Activated CD4-positive, alpha-beta T cell treated with anti-CD3 and anti-CD28 coated beads, Interleukin-2, amount 50 U/mL, for 24 hours (primary cell): ENCODE measurements at places on chromosomes 6 and 20.

DNA sequence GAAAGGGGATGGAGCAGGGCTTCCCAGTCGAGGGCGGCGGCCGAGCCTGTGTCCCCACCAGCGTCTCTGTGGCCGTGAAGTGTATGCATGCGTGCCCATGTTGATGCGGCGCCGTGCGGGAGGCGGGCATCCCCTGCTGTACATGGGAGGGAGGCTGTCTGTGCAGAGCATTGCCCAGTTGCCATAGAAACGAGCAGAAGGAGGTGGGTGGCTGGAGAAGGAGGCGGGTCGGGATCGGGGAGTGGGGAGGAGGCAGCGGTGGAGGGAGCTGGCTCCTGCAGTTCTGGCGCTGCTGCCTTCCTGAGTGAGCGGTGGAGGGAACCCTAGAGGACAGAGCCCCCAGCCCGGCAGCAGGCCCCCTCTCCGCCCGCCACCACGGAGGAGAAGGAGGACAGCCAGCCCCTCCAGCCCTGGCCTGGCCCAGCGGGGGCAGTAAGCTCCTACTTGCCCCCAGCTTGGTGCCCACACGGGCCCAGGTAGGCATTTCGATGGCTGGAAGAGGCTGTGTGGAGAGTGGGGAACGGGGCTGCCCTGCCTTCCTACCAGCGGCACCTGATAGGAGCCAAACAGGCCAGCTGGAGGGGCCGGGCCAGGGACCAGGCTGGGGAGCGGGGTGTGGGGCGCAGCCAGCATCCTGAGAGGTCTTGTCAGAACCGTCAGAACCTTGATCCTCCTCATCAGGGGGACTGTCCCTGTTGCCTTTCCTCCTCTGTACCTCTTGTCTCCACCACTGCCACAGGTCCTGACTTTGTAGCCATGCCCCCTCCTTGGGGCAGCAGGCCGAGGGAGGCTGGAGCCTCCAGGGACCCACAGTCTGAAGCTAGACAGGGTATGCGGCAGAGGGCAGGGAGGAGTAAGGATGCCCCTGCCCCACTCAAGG is 41.3 kb downstream of the SPDEF start:
- no peak for DNase-seq

GRCh38 chr6:169996378-169997051 is 245.1 kb downstream of the ERMARD start:
- DNase-seq: no peak

DNA sequence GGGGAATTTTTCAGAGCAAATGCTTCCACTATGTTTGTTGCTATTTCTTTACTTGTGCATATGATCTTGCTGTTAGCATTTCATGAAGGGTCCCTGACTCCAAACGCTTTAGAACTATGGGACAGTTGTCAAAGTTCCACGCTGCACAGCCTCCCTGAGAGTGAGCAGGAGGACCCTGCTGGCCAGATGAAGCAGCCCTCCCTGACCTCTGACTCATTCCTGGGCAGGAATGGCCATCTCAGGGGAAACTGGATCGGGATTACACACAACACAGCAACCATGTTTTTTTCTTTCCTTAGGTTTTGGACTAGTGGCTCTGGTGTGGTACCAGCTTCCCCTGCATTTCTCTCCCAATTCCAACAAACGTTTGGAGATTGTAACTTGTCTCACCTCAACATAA is 710.9 kb upstream of the AGPAT4 start:
- DNase-seq: no peak

DNA sequence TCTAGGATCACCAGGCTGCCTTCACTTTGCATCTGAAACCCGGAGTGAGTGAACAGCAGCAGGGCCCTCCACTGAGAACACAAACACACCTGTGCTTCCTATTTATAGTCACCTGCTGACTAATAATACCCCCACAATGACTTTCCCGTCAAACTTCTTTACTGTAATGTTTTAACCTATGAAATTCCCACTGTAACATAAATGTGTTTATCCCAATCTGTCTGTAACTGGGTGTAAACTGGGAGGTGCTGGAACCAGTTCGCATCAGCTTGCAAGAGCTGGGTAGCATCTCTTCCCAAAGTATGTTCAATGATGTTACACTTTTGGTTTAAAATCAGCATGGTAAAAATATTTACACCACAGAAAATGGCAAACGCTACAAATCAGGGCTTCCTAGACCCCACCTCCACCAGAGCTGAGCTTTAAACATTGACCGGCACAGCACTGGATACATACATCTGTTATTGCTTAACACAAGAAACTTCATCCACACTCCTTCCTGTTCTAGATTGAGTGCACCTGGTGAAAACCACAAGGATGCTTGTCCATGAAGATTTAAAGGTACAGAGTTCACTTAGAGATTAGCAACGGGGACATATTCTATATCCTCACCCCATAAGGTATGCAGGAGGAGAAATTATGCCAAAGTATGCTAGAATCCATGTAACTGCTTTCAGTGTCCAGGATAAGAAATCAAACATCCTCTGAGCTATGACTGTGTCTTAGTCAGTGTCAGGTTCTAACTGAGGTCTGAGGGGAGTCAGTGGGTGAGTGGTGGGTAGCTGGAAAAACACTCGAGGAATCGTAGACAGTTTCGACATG is 79.0 kb downstream of the ALDH8A1 start:
- no peak for DNase-seq

DNA sequence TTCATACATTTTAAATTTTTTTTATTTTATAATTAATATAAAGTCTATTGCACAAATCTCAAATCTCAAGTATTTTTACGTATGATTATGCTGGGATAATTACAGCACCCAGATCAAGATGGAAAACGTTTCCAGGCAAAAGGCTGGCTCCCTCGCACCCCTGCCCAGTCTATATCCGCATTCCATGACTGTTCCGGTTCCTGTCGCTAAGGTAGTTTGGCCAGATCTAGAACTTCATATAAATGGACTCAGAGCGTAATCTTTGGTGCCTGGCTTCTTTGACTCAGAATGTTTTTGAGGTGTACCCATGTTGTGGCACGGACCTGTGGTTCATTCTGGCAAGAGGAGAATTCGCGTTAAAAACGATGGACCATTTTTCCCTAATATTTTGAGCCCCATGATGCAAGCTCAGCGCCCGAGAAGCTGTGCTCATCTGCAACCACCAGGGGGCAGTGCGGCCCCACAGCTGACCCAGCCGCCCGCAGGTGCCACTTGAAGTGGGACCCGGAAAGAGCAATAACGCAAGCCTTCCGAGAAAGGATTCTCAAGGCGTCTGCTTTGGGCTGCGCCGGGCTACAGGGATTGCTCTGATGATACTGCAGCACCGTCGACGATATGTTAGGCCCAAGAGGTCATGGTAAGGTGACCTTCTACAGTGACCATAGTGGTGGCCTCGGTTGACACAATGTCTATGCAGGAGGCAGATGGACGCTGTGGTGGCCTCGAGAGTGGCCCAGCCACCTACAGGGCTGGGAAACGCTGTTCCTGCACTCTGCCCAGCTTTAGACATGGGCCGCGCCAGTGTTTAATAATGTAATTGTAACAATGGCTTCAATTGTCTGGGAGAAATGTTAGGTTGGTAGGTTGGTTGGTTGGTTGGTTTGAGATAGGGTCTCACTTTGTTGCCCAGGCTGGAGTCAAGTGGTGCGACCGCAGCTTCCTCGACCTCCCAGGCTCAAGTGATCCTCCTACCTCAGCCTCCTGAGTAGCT is 160.1 kb downstream of the ZMYND8 start:
- peak; percentile 55 for DNase-seq
